ENCODE measurements at places on chromosomes 7 and 10.
A peak's percentile ranks its signal among the peaks of the same experiment; 100 is the strongest.

GRCh38 chr7:27188386-27189294 lies 3.6 kb upstream of the HOXA11 start:
- no peak for DNase-seq

GRCh38 chr7:100887516-100888290 lies 1.8 kb downstream of the UFSP1 start:
- DNase-seq: peak; percentile 52

DNA sequence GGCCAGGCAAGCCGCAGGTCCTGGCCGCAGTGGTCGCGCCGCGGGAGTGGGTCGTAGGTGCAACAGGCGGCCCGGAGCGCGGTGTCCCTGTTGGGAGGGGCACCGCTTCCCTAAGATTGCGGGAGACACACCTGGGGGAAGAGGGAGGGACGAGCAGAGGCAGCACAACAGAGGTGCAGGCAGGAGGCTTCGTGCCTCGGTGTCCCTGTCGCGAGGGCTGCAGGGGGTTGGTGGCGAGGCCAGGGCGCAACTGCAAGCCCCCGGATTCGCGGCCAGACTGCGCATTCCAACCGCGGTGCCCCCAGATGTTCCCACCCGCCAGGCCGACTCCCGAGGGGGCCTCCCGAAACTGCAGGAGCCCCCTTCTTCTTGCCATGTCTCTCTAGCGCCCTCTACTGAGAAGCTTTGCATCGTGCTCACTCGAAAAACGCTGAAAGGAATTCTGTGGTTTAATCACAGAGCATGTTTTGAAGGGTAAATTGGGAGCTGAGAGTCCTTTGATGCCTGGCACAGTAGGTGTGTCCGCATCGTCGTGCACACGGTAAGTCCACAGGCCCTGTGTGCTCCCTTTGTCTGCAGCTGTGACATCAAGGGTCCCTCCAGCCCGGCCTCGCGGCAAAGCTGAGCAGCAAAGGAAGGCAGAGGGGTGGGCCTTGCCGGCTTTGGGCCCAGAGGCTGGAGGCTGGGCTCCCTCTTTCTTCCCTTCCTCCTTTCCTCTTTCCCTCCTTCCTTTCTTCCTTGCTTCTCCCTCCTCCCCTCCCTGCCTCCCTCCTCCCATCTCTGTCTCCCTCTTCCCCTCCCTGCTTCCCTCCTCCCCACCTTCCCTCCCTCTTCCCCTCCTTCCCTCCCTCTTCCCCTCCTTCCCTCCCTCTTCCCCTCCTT lies 6.2 kb upstream of the MBL2 start:
- DNase-seq: peak; percentile 54

- no peak for DNase-seq
Observed at GRCh38 chr7:63080831-63081230, 917.8 kb upstream of the ZNF722 start.

GRCh38 chr7:149776848-149777407 lies 3.5 kb upstream of the ZNF467 start:
- DNase-seq: no peak

- DNase-seq: peak; percentile 18
Observed at GRCh38 chr10:122113161-122113944, 124.4 kb downstream of the TACC2 start.

DNA sequence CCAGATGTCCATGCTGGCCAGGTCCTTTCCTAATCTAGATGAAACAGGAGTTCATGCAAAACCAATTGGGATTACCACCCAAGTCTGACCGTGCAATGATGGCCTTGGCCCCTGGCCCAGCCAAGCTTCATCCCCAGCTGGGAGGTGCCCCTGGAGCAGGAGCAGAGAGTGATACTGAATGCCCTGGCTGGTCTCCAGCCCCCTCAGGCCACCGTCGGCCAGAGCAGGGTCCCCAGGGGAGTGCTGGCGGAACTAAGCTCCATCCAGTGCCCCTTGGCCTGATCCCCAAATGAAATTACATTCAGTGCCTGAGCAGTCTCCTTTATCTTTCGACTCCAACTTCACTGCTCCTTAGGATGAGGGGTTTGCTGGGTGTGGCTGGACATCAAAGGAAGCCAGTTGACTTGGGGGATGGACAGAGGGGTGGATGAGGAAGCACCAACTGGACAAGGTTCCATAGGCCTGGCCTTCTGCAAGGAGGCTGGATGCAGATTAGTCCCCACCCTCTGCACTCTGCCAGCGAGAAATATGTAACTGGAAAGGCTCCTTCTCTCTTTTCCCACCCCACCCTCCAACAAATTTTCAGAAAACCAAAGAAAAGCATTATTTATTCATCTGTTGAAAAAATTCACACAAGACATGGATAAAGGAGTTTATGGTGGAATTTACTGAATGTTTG lies 275.5 kb downstream of the PLXNA4 start:
- no peak for DNase-seq

DNA sequence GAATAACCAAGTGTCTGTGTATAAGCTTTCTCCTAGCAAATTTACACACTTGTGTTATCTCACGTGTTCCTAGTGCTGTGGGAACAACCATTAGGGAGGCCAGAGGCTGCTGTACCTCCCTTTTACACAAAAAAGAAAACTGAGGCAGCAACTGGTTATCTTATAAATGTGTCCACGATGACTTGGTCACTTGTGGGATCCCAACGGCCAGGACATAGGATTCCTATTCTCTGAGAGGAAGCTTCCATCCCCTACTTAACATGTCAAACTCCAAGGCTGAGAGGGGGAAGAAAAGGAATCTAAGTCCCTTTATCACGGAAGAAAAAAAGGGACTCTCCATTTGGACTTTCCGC lies 484 bp downstream of the ZNF438 start:
- no peak for DNase-seq

DNA sequence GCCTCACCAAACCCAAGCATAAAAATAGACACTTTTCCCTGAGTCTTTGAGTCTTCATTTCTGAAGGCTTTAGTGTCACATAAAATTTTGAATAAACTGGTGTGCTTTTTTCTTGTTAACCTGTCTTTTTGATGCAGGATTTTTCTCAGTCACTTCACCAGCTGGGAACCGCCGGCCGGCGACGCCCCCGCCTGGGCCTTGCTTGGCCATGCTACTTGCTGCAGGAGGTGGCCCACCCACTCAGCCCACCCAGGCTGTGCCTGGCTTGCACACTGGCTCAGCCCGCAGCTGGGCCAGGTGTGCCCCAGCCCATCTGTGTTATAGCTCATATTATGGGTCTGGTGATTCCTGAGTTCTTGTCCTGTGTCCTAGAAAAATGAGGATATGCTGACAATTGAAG lies 247.4 kb upstream of the CACNA2D1 start:
- no peak for DNase-seq

GRCh38 chr10:101031796-101032636 lies 982 bp downstream of the SFXN3 start:
- DNase-seq: peak; percentile 77
